ENCODE measurements at places on chromosomes 5 and 9.

DNA sequence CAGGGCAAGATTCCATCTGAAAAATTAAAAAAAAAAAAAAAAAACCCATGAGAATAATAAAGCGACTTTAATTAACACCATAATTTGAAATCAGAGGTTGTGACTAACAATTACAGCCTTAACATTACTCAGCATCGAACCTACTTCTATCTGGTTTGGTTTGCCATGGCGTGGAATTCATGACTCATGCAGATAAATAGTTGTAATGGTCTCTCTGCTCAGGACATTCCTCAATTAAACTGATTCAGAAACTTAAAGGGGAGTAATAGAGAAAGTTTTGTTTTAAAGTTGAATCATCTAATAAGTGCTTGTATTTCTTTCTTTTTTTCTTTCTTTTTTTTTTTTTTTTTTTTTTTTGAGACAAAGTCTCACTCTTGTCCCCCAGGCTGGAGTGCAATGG, 135.5 kb downstream of the SPATA31D1 start:
- DNase-seq: peak; percentile 45

DNA sequence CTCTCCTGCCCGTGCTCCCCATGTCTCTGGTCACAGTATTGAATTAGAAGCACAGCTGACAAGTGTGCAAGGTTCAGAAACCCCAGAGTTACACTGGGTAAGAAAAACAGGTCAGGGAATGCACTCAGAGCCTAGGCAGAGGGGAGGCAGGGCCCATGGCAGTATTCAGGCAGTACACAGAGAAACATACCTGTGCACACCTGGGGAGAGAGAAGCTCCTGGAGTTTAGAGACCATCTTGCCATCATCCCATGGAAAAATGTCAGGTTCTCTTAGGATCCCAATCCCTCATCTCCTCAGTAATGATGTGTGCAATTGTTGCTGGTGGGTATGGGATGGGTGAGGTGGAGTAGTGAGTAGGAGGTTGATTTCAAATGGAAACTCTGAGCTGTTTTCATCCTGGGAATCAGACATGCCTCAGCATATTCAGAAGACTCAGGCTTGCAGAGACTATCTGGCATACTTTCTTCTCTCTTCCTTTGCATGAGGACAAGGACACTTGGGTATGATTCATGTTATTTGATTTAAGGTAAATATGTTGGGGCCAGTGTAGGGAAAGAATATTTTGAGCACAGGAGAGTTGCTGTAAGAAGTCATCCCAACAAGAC, 228.5 kb downstream of the ESM1 start:
- DNase-seq: no peak

- DNase-seq: no peak
Observed at GRCh38 chr5:135822959-135823358, 11.5 kb upstream of the SLC25A48 start.

- no peak for DNase-seq
Observed at GRCh38 chr9:28051559-28052503, 478.6 kb upstream of the C9orf72 start.

DNA sequence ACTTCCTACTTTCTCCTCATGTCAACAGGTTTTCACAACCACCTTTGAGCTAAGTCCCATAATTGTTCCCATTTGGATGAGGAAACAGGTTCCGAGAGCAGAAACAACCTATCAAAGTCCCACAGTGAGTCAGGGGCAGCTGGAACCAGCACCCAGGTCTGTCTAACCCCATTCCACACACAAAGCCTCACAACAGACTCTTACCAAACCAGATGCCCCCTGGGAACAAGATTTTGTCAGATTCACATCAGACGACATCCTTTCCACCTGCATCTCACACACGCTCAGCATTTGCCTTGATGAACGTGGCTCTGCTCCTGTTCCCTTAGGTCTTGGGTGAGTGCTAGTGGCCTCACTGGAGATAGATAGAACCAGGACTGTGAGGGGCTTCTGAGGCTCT, 17.0 kb downstream of the SWI5 start:
- DNase-seq: no peak

DNA sequence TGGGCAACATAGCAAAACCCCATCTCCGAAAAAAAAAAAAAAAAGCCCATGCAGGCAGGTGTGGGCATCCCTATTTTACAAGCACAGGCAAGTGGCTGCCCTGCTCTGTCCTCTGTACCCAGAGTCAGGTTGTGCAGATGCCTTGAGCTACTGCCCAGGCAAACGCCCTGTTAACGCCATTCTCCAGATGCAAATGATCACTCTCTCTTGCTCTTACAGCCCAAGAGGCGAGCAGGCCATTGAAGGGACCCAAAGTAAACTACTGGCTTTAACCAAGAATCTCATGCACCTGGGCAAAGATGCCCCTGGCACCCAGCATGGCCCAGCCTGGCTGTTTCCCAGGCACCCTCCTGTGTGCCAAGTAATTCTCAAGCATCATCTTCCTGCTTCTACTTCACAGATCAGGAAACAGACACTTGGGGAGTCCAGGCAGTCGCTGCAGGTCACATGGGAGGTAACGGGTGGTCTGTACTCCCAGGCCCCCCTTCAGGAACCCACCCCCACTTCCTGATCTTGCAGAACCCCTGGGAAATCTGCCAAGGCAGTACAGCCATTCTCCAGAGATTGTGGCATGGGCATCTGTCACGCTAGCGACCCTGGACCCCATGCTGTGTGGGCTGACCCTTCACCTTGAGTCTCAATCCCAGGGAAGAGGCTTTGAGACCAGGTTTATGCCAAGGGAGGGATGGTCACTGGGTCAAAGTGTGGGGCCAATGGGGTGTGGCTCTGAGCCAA, 14.2 kb downstream of the EEIG1 start:
- DNase-seq: no peak

GRCh38 chr5:161846746-161847145, 1.2 kb upstream of the GABRA1 start:
- no peak for DNase-seq

- DNase-seq: no peak
Observed at GRCh38 chr9:26418480-26418879, 474.1 kb downstream of the CAAP1 start.

GRCh38 chr9:24986331-24986730, 440.6 kb upstream of the IZUMO3 start:
- no peak for DNase-seq

DNA sequence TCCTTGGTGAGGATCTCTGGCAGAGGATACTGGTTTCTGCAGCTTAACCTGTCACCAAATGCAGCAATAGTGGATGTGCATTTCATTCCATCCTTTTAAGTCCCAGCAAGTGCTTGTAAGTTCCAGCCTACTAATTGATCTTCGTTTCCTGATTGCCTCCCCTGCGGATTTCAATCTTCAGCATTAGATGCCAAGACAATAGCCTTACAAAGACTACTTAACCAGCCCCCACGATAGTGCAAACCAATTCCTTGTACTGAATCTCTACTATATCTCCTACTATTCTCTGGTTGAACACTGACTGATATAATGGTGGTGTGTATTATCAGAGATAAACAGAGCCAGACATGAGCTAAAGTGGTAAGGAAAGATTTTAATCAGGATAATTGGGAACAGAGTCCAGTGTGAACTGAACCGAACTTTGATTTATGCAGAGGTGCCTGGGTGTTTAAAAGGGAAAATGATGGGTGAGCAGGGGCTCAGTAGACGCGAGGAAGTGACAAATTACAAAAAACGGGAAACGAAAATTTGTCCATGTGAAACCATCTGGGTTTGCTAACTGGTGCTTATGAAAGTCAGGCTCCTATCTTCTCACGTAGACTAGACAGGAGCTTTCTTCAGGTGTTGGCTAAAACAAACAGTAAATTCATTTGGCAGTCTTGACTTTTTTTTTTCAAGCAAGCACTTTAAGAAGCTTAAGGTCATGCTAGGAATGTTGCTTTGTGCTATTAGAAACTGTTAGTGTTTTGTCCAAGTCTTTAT, 106.9 kb upstream of the ST8SIA4 start:
- DNase-seq: no peak

GRCh38 chr5:2193542-2194235, 311.0 kb upstream of the IRX4 start:
- no peak for DNase-seq

DNA sequence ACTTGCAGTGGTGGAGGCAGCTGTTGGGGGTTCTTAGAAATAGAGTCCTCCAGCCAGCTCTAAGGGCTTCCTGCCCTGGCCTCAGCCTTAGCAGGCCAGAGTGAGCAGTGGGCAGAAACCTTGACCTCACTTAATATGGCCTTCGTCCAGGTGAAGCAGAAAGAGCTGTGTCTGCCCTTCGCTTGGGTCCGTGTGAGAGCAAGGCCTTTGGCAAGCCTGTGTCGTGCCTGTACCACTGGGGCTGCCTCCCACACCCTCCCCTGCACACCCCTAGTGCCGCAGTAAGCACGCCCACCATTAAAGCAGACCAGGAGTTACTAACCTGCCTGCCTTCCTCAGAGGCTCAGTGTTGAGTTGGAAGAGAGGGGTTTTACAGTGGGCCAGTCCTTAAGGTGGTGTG, 13.6 kb downstream of the ARPC5L start:
- no peak for DNase-seq

DNA sequence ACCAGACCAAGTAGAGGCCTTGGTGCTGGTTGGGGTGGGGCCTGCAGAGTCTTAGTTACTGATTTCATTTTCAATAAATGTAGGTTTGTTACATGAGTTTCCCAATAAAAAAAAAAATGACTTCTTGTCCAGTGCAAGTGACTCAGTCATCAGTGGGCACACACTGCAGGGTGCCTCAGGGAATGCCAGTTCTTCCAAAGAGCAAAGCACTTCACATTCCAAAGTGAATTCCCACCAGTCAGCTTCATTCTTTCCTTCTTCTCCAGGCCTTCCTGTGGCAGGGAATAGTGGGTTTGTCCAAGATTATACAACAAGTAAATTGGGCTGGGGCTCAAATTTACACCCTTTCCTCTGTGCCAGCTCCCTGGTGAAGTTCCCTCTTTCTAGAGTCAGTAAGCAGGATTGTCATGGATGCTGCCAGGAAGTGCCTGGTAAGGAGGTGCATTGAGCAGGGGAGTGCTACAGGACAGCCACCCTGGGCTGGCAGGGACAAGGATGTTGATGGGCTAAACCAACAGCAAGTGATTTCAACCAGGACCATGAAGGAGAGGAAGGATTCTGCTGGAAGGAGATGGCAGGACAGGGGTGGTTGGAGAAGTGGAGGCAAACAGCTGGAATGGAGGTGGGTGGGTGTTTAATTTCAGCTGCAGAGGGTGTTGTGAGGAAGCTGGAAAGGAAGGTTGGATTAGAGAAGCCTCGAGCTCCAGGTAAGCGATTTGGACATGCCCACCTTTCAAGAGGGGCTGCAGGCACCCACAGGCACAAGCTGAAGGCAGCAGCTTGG, 3.7 kb upstream of the B4GALT7 start:
- DNase-seq: no peak

GRCh38 chr5:140868721-140869554, at the start of gene PCDHA11:
Gene PCDHA11, plus strand, starts transcription at chr5:140868957. Its CDS starts 147 bp downstream, at chr5:140869104.
- DNase-seq: peak; percentile 14

- DNase-seq: no peak
Observed at GRCh38 chr9:123571240-123571639, 215.2 kb downstream of the CRB2 start.

All from ELR (cell line).